ENCODE measurements at places on chromosomes 5 and 9.

GRCh38 chr5:127515693-127516440, 1.6 kb upstream of the PRRC1 start:
- no peak for DNase-seq

DNA sequence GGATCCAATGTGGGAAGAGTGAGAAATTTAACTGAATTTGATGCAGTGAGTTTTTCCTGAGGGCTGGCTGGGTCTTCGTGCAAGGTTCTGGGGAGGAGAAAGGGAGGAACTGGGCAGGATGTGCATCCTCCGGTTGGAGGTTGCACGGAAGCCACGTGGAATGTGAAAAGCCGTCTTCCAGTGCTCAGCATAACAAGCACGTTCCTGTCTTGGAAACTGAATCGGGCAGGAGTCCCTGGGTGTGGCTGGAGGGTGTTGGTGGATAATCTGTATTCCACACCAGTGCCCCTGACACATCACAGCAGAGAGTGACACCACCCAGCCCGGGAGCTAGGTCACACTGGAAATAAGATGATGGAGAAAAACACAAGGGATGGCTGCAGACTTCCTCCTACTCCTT, 154.3 kb downstream of the C5orf15 start:
- DNase-seq, result no peak

DNA sequence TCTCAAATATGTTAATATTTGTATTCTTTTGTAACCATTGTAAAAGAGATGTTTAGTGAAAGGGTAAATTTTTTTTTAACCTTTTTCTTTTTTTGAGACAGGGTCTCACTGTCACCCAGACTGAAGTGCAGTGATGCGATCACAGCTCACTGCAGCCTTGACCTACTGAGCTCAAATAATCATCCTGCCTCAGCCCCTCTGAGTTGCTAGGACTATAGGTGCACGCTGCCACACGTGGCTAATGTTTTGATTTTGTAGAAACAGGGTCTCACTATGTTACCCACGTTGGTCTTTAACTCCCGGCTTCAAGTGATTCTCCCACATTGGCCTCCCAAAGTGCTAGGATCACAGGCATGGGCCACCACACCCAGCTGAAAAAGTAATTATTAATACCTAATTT, 58.0 kb upstream of the CDK5RAP2 start:
- no peak for DNase-seq

DNA sequence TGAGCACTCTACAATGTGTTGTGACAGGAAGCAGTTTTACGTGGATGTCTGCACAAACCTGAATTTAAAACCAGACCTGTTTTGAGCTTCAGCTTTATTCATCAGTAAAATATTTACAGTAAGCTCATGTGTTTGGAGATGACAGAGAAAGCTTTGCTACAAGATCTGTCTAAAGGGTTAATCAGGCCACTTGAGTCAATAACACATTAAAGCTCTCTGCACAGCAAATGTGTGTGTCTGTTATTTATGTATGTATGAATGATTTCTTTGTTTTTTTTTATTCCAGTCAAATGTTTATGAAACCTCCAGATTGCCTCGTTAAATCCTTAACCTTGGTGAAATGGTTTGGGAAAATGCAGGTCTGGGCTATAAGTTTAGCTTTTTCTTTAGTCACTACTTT, 77.3 kb upstream of the SREK1 start:
- DNase-seq, result no peak

DNA sequence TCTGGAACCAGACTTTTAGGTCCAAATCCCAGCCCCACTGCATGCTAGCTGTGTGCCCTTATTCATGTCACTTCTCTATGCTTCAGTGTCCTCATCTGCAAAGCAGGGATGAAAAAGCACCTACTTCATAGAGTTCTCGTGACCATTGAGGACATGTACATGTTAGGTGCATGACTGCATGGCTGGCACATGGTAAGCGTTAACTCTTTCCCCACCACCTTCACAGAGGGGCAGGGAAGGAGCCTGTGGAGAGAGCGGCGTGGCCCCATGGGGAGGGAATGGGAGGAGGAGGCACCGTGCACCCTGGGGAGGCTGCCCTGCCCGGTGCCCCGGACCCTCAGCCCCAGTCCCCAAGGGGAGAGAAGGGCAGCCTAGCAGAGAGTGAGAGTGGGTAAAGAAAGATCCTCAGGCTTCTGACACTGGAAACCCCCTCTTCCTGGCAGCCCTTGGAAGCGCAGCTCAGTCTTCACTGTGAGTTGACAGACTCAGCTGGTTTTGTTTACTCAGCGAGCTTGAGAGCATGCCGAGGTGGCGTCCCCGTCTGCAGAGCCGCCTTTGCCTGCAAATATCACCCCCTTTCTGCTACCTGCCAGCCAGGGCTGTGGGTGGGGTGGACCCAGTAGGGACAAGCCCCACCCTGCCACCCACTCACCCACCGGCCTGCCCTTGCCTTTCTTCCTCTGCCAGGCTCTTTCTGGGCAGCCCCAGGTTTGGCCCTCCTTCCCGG, 10.6 kb upstream of the ANGPTL2 start:
- DNase-seq, result peak; percentile 70

GRCh38 chr9:3788211-3788610, 262.4 kb upstream of the RFX3 start:
- no peak for DNase-seq

DNA sequence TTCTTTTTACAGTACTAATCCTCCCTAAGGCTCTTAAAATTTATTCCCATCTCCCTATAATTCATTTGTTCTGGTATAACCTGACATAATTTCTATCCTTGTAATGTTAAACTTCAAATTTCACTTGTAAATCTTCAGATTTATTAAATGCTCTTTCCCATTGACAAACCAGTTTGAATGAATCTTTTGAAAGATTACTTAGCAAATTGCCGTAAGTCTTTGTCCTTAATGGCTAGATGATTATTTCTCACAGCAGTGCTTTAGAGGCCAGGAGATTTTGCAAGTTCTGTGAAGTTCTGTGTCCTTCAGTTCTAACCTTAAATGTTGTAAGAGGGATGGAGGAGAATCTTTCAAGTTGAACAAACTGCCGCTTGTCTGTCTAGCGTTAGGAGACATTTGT, 4.2 kb downstream of the SLC44A1 start:
- DNase-seq, result no peak
